Articular chondrocyte of knee joint (primary cell): ENCODE measurements at places on chromosomes 1 and 21. TPM values are rescaled to one million over a fixed set of nuclear protein-coding genes. Genes with fewer than 3 reads are reported as not detected.

Gene MTARC1
- total RNA-seq: 1.9 and 3.0 TPM in 2 replicates

Gene SLFNL1
- 0.43 and 0.65 TPM in 2 replicates for total RNA-seq

Gene PDE4B
- total RNA-seq: 52.1 and 106 TPM in 2 replicates

Gene PTPN22
- total RNA-seq: 5.5 and 8.6 TPM in 2 replicates

Gene CZIB
- 55.3 and 69.9 TPM in 2 replicates for total RNA-seq

Gene OR2T11
- total RNA-seq: not detected in 2 replicates

Gene PANK4
- 15.0 and 15.8 TPM in 2 replicates for total RNA-seq

Gene RGS4
- 2.1 and 4.8 TPM in 2 replicates for total RNA-seq

Gene CFAP45
- total RNA-seq: 0.65 and 1.1 TPM in 2 replicates

Gene CD1C
- not detected in 2 replicates for total RNA-seq
